CD4-positive, alpha-beta T cell (primary cell): ENCODE measurements at places on chromosomes 6 and 20.

- DNase-seq, result no peak
Observed at GRCh38 chr6:79392094-79392493, 145.1 kb downstream of the LCA5 start.

- DNase-seq, result no peak
Observed at GRCh38 chr6:27161115-27161514, 86.4 kb upstream of the PRSS16 start.

GRCh38 chr20:11734431-11734830 lies 183.3 kb upstream of the BTBD3 start:
- no peak for DNase-seq

- no peak for DNase-seq
Observed at GRCh38 chr6:118992186-118992795, 57.3 kb upstream of the MCM9 start.

- peak; percentile 48 for DNase-seq
Observed at GRCh38 chr6:20212392-20213111, at the start of gene MBOAT1. MBOAT1 (minus strand) TSS chr6:20212469; CDS start chr6:20212234, 235 bp downstream.

- DNase-seq, result no peak
Observed at GRCh38 chr20:44849703-44850102, 35.8 kb upstream of the YWHAB start.

- DNase-seq, result no peak
Observed at GRCh38 chr6:14499841-14500240, 382.3 kb downstream of the CD83 start.

- no peak for DNase-seq
Observed at GRCh38 chr20:59530782-59531181, 73.6 kb upstream of the PHACTR3 start.

GRCh38 chr6:125792680-125793079 lies 1.9 kb downstream of the NCOA7 start:
- DNase-seq, result no peak

- DNase-seq, result peak; percentile 26
Observed at GRCh38 chr6:14706378-14706929, 539.4 kb upstream of the JARID2 start.

DNA sequence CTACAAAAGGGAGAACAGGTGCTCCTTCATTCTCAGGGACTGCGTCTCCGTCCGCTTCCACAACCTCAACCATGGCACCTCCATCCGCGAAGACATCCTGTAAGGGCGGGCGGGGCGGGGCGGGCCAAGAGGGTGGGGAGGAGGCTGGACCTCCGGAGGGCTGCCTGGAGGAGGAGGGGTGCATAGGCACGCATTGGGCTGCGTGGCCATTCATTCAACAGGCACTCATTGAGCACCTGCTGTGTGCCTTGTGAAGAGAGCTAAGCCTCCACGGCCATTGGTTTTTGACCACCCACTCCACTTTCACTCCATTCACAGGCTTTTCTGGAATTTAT lies 435 bp downstream of the ZSWIM3 start:
- no peak for DNase-seq

GRCh38 chr6:160278786-160279310 lies 20.2 kb upstream of the SLC22A2 start:
- DNase-seq, result no peak

- no peak for DNase-seq
Observed at GRCh38 chr6:125013938-125014660, 51.9 kb downstream of the RNF217 start.

DNA sequence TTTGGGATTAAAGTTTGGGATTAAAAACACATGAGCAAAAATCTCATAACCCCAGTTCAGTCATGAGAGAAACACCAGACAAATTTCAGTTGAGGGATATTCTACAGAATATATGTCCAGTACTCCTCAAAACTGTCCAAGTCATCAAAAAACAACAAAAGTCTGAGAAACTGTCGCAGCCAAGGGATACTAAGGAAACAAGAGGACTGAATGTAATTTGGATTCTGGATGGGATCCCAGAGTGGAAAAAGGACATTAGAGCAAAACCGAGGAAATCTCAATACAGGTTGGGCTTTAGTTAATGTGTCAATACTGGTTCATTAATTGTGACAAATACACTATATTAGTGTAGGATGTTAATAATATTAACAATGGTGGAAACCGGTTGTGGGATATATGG lies 219.3 kb downstream of the BCKDHB start:
- DNase-seq, result no peak

DNA sequence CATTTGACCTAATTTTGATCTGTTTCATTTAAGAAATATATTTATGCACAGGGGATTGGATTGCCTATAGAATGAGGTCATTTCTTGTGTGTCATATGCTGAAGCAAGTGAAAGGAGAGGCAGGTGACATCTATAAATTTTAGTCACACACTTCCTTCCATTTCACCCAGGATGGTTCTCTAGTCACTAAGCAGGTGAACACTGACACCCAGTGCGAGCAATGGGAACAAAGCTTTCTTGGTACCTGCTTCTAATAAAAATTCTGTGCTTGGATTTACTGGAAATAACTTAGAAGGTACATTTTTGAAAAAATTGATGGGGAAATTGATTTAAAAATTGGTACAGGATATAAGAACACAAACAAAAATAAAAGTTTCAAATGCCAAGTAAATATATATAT lies 66.9 kb upstream of the MC3R start:
- no peak for DNase-seq

DNA sequence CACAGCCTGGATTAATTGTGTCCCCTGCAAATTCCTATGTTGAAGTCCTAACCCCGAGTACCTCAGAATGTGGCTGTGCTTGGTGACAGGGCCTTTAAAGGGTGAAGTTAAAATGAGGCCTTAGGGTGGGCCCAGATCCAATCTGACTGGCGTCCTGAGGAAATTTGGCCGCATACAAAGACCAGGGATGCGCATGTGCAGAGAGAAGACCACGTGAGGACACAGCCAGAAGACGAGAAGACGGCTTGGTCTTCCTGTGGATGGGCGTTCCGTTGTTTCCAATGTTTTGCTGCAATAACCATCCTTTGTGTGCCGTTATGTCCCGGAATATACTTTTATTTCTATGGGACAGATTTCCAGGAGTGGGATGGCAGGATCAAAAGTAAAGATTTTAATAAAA lies 40.9 kb upstream of the SLC22A2 start:
- DNase-seq, result no peak

GRCh38 chr6:143271024-143271423 lies 179.5 kb downstream of the ADAT2 start:
- DNase-seq, result no peak

DNA sequence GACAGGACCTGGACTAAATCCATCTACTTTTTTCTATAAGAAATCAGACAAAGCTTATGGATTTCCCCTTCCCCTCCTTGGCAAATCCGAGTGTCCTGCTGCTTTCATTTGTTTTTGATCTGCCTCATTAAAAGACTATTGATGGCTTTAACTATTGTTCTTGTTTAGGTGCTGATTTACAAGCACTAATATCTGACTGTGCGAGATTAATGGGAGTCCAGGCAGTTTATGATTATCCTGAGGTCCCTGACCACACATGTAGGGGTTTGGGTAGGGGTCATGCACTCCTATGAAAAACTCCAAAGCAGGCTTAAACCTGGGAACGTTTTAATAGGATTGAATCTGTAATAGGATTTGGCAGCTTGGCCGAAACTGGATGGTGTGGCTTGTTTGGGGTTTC lies 317.5 kb upstream of the POU3F2 start:
- no peak for DNase-seq

GRCh38 chr6:41900861-41901260 lies 5.7 kb upstream of the USP49 start:
- DNase-seq, result no peak

GRCh38 chr20:7687065-7687464 lies 253.2 kb downstream of the HAO1 start:
- DNase-seq, result no peak

DNA sequence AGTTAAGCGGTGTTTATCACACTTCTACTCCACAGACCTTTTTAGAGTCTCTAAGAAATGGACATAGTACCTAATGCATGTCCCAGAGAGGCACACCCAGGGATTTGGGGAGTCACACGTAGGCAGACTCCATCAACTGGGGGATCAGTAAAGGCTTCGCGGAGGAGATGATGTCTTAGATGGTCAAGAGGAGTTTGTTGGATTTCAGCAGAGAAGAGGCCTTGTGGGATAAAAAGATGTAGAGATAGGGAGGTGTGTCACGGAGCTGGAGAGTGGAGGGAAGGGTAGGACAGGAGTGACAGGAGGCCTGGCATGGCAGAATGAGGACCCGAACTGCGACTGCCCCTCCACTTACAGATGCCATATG lies 9.1 kb downstream of the DYNLRB1 start:
- DNase-seq, result no peak

DNA sequence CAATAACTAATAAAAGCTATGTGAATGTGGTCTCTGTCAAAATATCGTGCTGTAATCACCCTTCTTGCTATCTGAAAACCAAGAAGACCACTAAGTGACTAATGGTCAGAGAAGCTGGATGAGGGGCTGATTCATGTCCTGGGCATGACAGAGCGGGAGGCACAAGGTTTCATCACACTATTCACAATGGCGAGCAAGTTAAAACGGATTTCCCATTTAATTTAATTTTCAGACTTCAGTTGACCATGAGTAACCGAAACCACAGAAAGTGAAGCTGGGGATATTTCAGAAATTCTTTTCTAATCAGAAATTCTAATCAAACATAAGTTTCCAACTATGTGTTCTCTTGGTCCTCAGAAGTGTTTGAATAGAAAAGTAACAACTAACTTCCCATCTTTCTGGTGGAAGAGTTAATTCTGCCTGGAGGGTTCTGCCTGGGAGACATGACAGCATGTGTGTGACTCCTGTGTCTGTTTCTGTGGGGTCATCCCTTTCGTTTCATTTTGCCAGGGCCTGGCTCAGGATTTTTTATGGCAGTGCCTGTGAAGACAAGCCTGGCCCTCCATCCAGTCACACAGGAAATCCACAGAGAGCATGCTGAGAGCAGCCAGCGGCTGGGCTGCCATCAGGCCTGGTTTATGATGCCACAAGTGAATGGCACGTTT lies 98.9 kb downstream of the FAM120B start:
- DNase-seq, result no peak

DNA sequence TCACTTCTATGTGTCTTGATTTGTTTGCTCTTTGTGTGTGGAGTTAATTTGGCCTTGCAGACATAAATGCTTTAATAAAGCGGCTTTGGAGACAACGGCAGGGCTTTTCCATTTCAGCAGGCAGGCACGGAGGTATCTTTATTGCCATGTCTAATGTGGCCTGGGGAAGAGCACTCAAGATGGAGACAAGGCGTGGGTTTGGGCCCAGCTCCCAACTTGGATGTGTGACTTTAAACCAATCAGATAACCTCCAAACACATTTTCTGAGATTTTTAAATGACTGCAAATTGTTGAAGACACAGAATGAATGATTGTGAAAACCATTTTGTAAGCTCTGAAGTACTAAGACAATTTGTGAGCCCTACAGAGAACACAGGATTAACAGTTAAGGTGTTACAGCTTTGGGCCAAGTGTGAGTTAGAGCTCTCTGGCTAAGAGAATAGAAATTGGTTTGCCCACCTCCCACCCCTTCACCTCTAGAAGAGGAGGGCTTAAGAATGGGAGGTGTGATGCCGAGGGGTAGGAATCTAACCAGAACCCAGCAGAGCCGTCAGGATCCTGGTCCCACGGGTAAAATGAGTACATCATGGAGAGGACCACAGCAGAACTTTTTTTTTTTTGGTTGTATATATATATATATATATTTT lies 9.0 kb downstream of the DYNLT1 start:
- DNase-seq, result no peak

- DNase-seq, result no peak
Observed at GRCh38 chr20:59299945-59300332, 472 bp upstream of the EDN3 start.

DNA sequence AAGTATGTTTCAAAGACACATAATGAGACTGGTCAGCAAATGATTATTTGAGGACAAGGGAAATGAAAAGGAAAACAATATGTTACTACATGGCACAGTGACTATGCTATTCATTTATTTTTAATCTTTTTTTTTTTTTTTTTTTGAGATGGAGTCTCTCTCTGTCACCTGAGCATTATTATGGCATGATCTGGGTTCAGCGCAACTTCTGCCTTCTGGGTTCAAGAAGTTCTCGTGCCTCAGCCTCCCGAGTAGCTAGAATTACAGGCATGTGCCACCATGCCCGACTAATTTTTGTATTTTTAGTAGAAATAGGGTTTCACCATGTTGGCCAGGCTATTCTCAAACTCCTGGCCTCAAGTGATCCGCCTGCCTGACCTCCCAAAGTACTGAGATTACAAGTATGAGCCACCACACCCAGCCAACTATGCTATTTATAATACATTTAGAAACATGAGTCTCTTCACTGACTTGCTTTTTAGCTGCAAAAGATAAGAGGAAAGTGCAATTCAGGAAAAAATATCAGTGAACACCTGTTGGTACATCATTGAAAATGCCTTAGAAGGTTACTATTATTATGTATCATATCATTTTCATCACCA lies 3.4 kb downstream of the CALHM4 start:
- DNase-seq, result no peak

DNA sequence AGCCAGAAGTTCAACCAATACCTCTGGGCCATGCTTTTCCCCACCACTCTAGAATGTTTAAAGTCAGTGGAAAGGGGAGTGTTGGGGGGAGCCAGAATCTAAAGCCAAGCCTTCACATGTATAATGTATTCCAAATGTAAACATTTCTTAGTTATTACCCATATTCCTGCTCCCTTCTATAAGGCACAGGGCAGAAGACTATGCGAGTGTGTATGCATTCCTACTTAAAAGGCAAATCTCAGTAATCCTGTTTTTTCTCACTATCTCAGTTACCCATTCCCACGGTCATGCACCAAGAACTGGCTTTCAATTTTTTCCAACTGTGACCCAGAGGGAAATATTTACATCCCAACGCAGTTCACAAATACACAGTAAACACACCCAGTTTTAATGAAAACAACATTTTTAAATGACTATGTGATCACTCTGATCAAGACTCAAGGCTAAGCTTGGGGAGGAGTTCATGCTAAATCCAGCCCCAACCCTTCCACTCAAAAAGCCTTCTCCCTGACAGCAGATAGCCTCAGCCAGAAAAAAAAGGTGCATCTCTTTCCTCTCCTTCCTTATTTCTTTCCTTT lies 57.5 kb downstream of the EPB41L2 start:
- DNase-seq, result no peak

DNA sequence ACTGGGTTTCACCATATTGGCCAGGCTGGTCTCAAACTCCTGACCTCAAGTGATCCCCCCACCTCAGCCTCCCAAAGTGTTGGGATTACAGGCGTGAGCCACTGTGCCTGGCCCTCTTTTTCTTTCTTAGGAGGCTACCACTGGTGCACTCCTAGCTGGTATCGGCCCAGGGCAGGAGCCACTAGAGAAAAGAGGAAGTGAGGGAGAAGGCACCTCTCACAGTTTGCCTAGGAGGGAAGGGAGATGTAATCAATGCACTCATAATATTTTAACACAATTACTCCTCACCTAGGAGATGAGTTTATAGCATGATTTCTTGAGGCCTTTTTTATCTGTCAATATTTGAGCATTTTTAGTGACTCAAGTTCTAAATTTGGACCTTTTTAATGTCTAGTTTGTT lies 189.0 kb upstream of the SOX4 start:
- no peak for DNase-seq
